Stimulated activated CD4-positive, alpha-beta T cell treated with anti-CD3 and anti-CD28 coated beads, TNF-alpha, amount 100 ng/mL, for 48 hours (primary cell): ENCODE measurements at places on chromosomes 7 and 10.

DNA sequence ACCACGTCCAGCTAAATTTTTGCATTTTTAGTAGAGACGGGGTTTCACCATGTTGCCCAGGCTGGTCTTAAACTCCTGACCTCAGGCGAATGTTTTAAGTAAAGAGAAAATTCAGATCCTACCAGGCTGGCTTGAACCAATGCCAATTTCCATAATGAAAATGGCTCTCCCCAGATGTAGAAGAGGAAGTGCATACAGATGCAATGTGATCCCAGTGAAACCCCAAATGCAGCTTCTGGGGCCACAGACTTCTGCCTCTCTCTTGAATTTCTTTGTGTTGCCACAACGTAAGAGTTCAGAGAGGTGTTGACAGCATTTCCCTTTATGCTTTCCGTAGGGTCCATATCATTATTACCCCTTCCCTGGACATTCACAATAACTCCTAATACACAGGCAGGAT, 29.6 kb upstream of the GOT1 start:
- no peak for DNase-seq

DNA sequence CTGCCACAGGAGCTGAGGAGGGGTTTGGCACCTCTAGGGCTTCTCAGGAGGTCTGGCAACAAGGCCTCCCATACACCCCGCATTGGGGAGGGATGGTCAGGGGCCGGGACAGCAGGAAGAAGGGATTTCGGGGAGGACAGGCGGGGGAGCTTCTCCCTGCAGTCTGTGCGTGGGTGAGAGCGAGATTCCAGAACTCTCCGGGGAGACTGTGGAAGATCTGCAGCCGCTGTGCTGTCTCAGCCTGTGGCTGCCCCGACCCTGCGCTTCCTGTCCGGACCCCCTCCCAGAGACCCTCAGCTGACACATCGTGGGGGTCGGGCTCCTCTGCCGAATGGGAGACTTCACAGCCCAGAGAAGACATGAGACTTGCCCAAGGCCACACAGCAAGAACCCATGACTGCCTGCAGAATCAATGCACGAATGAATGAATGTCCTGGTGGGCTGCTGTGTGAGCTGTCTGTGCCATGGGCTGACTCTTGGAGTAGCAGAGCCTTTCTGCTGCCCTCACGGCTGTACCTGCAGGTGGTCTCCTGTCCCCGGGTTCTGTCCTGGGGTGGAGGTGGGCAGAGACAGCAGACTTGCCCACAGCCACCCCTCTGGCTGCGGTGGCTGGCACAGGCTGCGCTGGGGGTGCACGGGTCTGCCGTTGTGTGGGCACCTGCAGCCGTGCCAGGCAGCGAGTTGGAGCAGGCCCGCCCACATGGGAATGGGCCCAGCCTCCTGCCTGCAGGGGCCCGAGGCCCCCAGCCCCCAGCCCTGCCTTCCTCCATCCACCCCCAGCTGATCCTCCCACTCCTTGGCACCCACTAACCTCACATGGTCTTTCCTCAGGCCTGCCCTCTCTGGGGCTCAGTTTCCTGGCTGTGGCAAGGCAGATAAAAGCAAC, 16.3 kb upstream of the LFNG start:
- DNase-seq = no peak

DNA sequence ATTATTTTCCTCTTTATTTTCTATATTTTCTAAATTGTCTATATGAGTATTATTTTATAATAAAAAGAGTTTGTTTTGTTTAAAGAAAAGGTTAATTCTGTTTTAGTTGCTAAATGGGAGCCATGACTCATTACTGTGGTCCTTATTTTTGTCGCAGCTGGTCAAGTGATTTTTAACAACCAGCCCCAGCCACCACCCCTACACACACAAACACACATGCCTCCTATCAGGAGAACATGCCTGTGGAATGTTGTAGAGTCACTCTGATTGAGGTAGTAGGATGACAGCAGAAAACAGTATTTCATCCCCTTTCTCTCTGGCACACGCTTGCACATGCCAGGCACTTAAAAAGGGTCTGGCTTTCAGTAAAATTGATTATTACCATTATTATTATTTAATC, 68.6 kb upstream of the GDF10 start:
- no peak for DNase-seq

GRCh38 chr7:45181991-45182855, 24.6 kb downstream of the RAMP3 start:
- no peak for DNase-seq

DNA sequence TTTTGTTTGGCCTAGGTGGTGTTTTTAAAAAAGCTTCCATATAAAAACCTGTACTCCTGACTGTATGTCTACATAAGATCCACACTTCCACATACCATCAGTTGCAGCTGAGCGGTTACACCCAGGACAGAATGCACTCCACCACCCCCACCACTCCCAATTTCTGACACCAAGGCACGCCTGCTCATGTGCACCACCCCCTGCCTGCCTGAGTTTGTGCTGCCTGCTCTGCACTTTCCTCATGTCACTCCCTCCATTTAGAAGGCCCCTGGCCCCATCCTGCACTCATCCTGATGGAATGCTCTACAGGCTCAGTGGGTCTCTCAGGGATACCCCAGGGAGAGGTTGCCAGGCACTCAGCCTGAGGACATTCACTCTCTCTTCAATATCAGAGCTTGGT, 6.5 kb downstream of the VPS41 start:
- DNase-seq = no peak

GRCh38 chr10:77093126-77093525, 544.5 kb downstream of the KCNMA1 start:
- no peak for DNase-seq

DNA sequence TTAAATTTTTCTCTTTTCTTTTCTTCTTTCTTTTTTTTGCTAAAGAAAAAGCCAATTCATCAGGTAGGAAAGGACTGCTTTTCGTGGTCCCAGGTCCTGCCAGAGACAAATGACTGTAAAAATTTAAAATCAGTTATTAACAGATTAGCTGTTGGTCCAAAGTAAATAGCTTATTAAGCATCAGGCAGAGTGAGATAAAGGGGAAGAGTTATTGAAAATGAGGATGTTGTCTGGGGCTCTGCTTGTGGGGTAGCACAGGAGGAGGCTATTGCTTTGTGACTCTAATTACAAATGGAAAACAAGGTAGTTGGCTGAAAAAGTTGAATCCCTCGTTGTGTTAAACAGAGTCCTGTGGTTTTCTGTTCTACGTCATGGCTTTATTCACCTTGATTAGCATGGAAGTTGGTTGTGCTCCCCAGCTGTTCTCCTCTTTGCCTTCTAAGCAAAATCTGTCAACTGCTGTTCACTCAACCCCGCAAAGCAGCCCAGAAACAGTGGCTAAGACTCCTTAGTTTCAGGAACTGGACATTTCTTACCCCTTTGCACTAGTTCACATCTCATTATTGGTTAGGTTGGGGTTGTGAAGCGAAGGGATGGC, 128.9 kb downstream of the SNX10 start:
- no peak for DNase-seq

DNA sequence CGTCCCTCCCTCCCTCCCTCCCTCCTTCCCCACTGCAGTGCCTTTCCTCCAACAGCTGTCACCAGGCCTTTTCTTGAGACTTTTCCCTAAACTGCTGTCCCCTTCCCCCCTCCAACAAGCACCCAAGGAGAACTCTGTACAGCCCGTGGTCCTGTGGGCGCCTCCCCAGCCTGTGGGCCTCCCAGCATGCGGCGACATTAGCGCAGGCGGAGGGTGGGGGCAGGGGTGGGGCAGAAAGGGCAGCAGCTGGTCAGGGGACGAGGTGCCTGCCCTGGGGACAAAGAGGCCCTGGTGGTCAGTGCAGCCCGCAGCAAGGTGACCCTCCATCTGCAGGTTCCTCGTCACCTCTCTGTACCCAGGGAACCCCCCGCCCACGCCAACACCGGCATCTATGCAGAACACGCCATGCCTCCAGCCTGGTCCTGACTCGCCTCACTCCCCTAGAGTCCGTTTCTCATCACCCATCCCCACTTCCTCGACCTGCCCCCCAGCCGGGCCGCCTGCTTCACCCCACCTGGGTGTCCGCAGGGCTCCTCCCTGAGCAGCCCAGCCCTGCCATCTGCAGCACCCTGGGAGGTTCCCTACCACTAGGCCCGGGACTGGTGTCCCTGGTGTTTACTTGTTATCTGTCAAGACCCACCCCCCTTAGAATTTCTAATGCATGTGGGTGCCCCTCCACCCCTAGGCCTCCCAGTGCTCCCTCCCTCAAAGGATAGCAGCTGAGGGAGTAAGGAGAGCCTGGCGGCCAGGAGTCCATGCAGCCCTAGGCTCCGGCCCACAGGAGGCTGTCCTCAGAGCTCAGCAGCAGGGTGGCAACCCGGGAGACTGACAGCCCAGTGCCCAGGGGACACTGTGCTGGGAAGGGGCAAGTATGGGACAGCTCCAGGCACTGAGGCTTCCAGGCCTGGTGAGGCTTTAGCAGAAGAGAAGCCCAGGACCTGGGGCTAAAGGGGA, 147.8 kb downstream of the ARHGAP22 start:
- no peak for DNase-seq

DNA sequence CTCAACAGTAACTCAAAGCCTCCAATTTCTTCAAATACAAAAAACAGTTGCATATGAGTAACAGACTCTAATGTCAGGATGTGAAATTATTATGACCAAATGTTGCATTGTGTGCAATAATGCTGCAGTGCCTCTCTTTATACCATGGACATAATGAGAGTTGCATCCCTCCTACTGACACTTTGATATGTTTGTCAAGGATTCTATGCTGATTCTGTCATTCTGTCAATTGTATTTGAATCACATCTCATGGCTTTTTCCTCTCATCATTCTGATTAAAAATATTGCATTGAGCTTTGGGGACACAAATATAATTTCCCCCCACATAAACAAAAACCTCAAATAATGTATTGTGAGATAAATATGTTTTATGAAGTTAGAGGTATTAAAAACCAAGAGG, 84.6 kb upstream of the SGCE start:
- no peak for DNase-seq

DNA sequence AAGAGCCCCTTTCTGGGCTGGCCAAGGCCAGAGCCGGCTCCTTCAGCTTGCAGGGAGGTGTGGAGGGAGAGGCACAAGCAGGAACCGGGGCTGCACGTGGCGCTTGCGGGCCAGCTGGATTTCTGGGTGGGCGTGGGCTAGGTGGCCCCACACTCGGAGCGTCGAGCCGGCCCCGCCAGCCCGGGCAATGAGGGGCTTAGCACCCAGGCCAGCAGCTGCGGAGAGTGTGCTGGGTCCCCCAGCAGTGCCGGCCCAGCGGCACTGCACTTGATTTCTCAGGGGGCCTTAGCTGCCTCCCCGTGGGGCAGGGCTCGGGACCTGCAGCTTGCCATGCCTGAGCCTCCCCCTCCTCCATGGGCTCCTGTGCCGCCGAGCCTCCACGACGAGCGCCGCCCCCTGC, 48.1 kb downstream of the SH2D4B start:
- DNase-seq = no peak

- no peak for DNase-seq
These were observed 187.5 kb downstream of the XPNPEP1 start for GRCh38 chr10:109735776-109736175.

DNA sequence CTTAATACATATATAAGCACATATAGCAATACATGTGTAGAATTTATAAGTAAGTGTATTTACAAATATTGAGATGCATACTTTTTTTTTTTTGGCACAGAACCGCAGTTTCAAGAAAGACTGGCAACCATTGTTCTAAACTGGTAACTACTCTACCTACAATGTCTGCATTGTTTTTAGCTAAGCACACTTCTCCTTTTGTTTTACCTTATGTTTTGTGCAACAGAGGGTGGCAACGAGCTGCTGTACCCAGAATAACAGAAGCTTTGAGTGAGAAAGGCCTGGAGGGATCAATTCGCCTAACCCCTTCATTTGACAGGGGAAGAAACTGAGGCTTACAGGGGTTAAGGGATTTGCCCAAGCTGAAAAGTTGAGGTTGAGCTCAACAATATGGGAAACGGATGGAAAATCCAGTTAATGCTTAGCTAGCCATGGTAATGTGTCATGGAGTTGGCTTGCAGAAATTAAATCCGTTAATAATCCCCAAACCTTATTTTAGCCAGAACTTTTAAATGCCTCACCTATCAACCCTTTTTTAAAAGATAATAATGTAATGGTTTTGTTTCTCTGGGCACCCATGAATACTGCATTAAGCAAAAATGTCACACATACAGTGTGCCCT, 25.5 kb downstream of the FZD1 start:
- DNase-seq = no peak

GRCh38 chr10:69847883-69848282, 46.2 kb downstream of the COL13A1 start:
- no peak for DNase-seq

DNA sequence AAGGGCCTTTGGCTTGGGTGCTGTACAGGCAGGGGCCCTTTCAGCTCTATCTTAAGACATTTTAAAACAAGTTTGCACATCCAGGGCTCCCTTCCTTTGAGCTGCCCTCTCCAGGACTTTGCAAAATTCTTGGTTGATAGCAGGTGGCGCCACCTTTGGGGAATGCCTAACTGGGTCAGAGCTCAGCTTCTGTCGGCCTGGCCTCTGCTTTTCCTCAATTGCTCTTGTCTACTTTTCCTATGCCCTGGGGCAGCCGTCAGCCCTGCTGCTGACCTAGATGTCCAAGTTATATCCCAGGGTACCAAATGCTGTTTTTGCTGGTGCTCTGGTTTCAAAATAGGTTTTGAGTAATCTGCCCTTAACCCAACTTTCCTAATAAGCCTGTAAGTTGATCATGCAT, 65.8 kb downstream of the APBB1IP start:
- no peak for DNase-seq

GRCh38 chr10:120975072-120975867, 124.1 kb downstream of the WDR11 start:
- no peak for DNase-seq
